ENCODE measurements at places on chromosomes 7 and 10.

DNA sequence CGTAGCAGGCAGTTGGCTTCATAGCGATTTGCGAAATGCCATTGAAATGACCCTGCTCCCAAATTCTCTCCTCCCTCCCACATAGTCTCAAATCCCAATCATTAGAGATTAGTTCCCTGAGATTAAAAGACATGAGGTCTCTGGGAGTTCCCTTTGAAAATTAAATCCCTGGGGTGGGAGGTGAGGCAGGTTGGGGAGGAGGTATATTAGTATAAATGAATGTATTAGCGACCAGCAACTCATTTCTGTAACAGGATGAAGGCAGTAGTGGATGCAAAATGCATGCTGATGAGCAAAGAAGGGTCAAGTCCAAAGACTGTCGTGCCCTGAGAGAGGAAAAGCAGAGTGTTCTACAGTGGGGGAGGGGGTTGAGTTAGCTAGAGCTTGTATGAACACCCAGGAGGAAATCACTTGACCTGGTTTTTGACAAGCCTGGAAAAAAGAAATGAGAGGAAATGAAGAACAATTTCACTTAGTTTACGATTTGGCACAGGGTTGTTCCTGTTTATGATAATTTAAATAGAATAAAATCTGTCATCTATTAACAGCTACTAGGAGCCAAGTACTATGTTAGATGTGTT lies 79.6 kb upstream of the MTPN start:
- no peak for ATAC-seq

GRCh38 chr7:118502235-118502634 lies 277.7 kb downstream of the ANKRD7 start:
- ATAC-seq = no peak

DNA sequence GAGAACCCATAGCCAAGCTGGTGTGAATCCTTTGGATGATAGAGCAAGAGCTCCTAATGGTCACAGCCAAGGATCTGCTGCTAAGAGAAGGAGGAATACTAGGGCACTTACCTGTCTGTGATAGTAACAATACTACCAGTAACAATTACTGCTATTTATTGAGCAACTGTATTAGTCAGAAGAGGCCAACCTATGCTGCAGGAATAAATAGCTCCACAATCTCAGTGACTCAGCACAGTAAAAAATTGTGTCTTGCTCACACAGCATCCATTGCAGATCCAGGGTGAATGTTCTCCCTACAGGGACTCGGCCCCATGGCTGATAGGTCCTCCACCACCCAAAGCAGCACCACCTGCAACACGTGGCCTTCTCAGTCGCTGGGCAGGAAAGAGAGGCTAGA lies 257.6 kb upstream of the ZMIZ1 start:
- no peak for ATAC-seq

DNA sequence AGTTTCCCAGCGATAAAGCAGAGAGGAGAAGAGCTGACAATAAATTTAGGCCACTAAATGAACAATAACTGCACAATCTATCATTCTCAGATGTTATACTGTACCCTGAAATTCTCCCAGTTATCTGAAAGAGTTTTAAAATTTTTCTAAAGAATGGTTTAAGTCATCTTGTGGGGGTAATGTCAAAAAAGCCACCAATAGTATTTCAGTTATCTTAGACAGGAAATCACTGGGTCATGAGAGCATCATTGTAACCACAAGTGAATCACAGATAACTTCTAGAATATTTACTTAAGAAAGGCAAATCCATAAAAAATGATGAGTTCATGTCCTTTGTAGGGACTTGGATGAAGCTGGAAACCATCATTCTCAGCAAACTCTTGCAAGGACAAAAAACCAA lies 147.1 kb downstream of the DNAJB9 start:
- no peak for ATAC-seq

DNA sequence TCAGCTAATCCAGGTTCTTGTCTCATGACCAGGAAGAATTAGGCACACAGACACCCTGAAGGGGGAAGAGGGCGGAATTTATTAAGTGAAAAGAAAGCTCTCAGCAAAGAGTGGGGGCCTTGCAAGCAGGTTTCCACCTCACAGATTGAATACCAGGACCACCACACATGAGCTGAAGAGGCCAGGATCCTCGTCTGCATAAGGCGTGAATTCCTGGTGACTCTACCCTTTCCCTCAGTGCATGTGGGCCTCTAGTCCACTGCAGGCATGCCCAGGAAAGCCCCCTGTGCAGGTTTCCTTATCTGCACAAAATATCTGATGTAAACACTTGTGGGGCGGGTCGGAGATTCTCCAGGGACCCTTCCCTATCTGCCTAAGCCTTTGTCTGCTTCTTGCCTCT lies 782.1 kb upstream of the LRRN3 start:
- no peak for ATAC-seq

DNA sequence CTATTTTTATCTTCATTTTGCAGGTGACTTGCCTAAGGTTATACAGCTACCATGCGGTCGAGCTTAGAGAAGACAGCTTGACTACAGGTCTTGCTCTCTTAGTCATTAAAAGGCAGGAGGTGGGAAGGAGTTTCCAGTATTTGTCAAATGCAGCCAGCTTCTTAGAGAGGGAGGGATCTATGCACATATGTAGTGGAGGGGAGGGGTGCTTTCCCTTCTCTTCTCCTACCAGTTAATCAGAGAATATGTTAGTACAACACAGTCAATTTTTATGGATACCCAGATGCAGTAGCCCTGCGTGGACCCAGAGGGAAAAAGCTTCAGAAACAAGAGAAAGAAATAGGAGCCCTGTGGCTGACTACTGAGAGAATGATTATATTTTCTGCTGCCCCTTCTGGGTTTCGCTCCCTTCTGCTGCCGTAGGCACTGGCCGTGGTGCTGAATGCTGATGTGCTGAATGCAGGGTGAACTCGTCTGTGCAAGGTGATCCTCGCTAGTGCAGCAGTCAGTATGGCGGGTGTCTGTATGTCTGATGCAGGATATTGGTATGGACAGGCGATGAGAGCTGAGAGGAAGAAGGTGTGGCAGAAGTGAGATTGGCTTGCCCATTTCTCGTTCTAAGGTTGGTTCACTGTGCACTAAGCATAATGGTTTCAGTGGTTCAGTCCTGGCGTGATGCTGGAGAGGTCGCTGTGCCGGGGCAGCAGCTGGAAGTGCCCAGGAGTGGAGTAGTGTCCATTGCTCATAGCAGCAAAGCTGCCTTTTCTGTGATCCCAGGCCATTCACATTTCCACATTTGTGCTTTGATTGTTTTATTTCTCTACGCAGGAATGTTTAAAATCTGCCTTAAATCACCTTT lies 189.2 kb upstream of the PODXL start:
- no peak for ATAC-seq

- no peak for ATAC-seq
Measured at GRCh38 chr7:66679633-66680244, 51.1 kb downstream of the KCTD7 start.

- ATAC-seq = no peak
Measured at GRCh38 chr7:106914018-106914607, 49.0 kb downstream of the PIK3CG start.

DNA sequence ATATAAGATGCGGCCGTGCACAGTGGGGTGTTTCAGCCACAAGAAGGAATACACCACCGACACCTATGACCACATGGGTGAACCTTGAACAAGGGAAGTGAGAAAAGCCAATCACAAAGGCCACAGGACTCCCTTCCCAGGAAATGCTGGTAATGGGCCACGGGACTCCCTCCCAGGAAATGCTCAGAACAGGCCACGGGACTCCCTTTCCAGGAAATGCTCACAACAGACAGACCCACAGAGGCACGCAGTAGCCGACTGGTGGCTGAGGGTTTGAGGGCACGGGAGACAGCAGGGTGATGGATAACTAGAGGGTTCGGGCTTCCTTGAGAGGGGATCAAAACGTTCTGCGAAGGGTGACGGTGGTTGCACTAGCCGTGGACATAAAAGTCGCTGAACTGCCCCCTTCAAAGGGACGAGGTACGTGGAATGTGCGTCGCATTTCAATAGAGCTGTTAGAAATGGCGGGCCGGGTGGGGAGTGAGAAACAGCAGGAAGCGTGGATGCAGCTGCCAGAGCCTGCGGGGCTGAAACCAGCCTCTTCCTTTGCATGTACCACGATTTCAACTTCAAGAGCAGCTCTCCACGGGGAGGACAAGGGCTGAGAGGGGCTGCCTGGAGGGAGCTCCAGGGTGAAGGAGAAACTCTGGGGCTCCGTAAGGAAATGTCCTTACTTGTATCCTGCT lies 274.0 kb downstream of the ELFN1 start:
- no peak for ATAC-seq

DNA sequence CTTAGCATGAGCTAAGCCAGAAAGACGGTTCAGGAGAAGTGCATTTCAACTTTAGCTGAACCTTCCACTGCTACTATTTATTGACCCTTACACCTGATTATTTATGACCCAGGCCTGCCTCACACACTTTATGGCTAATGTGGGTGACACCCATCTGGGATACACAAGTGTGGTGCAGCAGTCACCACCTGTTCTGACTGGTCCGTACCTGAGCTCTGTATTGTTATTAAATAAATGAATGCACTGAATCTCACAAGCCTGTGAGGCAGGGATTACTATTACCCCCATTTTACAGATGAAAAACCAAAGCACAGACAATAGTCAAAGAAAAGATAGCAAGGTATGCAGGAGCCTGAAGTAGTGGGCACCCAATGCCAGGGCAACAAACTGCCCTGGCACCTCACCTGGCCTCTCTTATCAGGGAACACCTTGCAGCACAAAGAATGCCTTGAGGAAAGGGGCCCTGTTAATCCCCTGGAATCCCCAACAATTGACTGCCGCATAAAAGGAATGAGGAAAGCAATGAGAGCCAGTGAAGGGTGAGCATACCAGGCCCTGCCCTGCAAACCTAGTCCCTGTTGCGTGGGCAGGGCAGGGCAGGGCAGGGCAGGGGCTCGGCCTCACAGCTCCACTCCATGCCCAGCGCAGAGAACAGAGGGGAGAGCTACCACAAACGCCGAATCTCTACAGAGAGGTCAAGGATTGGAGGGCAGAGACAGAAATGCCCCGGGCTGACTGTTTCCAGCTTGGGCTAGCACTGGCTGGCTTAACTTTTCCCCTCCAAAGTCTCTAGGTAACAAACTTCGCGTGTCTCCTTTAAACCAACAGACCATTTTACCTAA lies 1.3 kb downstream of the ANXA11 start:
- ATAC-seq = peak; percentile 15

DNA sequence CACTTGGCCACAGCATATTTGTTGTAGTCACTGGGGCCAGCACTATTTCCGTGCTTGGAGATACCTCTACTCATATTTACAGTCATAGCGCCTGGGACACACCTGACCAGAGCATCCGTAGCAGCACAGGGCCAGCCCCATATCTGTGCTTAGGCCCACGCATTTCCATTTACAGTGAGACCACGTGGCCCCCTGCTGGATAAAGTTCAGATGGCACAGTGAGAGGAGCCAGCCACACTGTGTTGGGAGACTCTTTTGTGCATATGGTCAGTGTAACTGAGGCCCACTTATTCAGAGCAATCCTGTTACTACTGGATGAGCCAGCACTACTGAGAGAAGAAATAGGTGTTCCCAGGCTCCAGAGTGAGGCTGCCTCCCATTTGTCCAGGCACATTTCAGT lies 455.3 kb downstream of the REEP3 start:
- ATAC-seq = peak; percentile 73

GRCh38 chr7:10156972-10157371 lies 816.7 kb upstream of the PHF14 start:
- ATAC-seq = no peak

DNA sequence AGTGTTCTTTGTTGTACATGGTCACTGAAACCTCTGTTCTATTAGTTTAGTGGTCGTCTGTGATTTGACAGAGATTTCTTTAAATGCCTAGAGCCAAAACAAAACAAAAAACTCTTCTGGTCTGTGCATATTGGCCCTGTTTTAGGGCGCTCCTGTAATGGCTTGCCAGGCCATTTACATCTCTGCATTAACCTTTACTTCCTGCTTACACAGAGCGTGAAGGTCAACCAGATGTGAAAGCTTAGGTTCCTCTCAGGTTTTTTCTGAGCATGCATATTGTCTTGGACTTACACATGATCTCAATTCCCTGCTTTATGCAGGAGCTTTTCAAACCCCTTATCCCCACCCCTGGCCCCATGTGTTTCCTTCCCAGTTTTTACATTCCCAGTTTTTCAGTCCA lies 9.6 kb downstream of the ZNF37A start:
- ATAC-seq = no peak

DNA sequence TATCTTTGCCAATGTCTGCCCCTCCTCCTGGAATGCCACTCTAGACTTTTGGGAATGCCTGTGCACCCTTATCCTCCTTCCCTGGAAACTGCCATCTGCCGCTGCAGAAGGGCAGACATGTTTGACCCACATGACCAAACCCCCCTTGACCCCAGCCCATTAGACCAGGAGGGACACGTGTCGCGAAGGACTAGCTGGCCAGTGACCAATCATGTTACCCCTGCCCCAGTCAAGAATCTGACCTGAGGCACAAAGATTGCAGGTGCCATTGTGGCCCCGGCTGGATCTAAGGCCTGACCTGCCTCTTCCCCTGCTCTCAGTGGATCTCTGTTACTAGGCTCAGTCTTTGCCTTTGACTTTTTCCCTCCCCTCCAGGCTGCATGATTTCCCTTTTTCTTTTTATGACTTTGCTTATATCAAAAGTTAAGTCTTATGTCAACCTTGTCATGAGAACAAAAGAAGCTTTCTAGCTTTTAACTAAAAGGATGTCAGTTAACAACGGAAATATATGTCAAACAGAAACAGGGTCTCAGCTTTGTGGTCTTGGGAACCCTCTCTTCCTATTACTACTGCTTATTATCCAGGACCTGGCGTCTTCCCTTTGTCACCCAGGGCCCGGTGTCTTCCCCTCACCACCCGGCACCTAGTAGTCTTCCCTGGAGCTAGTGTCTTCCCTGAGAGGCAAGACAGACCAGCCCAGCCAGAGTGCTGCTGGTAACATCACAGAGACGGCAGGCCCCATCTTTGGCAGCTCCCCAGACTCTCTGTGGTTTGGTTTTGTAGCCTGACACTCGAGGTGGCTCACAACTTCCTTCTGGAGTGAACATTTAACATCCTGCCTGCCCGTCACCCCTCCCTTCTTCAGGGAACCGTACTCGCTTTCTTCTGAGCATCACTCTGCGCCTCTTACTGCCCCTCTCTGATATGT lies 24.4 kb upstream of the PPIF start:
- peak; percentile 71 for ATAC-seq

DNA sequence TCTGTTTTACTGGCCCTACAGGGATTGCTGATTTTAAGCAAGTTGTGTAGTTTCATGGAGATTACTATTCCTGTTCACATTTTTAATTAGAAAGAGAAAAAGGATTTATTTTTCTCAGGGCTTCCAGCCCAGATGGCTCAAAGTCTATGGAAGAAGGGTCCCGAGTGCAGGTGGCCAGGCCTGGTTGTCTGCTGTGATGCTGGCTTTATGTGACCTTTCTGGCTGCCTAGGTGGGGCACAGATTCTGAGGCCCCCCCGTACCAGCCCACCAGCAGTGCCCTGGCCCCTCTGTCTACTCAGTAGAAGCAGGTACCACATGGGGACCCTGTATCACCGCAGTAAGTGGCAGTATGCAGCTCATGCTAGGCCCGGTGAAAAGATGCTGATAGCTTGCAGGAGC lies 426.5 kb downstream of the LRMDA start:
- ATAC-seq = no peak

DNA sequence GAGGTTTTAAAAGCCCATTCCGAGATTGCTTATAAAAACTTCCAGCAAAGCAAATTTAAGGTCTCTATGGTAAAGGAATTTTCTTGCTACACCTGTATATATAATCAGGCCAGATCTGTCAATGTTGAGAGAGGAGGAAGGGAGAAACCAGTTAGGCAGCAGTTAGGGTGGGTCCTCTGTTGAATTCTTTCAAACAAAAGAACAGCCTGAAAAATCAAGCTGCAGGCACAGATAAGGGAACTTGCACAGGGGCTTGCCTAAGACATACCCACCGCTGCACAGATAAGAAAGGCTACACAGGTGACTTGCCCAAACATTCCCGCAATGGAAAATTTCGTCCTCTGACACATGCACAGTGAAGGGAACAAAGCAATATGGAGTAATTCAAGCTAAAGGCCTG lies 59.8 kb upstream of the IMMP2L start:
- no peak for ATAC-seq
